Activated CD4-positive, alpha-beta T cell treated with anti-CD3 and anti-CD28 coated beads, Interleukin-10, Interleukin-2, amounts not matched to agents 100 ng/mL and 50 ng/mL, durations not matched to agents 16 hours and 8 hours (primary cell): ENCODE measurements at places on chromosomes 1 and 21.

GRCh38 chr1:153648000-153648643 is 10.4 kb upstream of the SNAPIN start:
- no peak for DNase-seq

GRCh38 chr1:12358499-12358898 is 128.7 kb downstream of the VPS13D start:
- DNase-seq: no peak

DNA sequence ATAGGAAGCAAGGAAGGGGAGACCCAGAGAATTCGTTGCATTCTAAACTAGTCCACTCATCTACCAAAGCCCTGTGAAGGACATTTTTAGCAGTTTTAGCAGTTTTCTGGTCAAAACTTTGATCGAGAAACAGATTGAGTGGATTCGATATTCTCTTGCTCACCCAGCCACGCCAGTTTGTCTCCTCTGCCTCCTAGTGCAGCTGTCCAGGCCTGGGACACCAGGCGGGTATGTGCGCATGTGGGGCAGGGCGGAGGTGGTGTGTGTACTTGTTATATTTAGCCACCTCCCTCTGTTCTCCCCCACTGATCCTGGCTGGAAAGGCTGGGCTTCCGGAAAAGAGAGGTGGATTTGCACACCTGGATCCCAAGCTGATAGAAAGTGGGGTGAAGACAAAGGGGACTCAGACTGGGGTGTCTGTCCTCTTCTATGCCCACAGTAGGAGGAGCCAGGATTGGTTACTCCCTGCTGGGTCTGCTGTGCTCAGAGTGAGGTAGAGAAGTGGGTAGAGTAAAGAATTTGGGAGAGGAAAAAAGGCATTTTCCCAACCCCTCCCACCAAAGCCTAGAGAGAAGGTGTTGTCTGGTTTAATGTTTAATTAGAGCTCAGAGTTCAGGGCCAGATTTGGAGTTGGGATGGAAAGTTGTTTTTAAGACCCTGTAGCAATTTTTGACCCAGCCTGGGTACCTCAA is 3.8 kb downstream of the LMNA start:
- no peak for DNase-seq

DNA sequence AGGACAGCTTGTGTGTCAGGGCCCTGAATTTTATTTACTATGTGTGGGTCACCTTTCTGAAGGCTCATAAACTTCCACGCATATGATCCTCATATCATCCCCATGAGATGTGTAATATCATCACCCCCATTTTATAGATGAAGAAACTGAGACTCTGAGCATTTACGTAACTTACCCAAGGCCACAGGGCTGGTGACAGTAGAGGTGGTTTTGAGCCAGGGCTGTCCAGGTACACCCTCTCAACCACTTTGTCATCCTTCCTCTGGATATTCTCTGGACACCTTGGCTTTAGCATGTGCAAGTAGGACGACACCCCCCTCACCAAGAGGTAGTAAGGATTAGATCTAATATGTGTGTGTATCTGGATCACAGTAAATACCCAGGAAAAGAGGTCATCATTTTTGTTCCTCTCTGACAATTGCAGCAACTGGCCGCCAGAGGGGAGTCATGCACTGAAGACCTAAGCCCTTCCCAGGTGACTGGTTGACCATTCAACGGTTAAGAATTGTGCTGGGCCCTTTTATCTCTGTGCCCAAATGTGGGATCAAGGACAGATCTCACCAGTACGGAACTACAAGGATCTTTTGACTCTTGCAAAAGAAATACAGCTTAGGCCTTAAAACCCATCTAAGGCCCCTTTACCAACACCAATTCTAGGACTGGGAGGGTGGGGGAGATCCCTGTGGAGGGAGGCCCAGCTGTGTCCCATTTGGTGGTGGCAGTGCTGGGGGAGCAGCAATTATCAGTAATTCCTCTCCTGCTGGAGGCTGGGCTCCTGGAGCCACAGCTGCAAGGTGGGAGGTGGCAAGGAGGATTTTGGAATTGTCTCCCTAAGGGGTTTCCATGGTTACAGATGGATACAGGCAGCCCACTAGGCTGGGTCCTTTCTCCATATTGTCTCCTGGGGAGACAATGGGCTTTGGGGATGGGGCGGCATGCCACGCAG is 13.7 kb upstream of the E2F2 start:
- DNase-seq: peak; percentile 75

- no peak for DNase-seq
These were observed 61.4 kb upstream of the DIRAS3 start for GRCh38 chr1:68111519-68112436.

- no peak for DNase-seq
These were observed 29.6 kb upstream of the CPLANE2 start for GRCh38 chr1:16266411-16267118.

- no peak for DNase-seq
These were observed 18.7 kb upstream of the GOLT1A start for GRCh38 chr1:204232526-204232925.

GRCh38 chr1:5770981-5771765 is 221.1 kb downstream of the NPHP4 start:
- no peak for DNase-seq

DNA sequence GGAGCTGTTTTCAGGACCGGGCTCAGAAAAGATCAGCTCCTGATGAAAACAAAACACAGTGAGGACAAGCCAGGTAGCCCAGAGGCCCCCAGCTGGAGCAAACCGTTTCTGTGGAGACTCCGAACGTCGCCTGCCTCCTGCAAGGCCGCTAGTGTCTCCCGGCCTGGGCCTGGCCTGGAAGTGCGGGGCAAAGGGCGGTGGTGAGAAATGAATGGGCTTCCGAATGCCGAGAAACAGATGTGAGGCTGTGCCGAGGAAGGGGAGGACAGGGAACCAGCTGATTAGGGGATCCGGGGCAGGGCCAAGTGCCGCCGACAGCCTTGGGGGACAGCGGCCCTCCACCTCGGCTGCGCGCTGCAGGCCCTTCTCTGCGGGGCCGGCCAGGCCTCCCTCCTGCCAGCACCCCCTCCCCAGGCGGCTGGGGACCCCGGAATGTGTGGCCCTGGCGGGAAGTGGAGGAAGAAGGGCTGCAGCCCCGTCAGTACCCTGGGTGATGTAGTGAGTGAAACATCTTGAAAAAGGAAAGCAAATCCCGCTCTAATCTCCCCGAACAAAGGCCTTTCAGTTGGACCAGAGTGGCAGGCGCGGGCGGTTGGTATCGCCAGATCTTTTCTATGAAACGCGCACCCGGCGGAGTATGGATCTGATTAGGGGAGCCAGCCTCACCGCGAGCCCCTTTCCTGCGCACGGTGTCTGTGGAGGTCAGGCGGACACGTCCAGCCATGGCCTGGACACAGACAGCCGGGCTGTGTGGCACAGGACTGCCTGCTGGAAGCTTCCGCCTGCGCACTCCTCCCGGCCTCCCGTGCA is 52.6 kb downstream of the PRDM16 start:
- DNase-seq: no peak

GRCh38 chr1:32068957-32069588 is 3.7 kb upstream of the TMEM39B start:
- DNase-seq: no peak

- no peak for DNase-seq
These were observed 93.0 kb downstream of the EVI5 start for GRCh38 chr1:92691925-92692324.

DNA sequence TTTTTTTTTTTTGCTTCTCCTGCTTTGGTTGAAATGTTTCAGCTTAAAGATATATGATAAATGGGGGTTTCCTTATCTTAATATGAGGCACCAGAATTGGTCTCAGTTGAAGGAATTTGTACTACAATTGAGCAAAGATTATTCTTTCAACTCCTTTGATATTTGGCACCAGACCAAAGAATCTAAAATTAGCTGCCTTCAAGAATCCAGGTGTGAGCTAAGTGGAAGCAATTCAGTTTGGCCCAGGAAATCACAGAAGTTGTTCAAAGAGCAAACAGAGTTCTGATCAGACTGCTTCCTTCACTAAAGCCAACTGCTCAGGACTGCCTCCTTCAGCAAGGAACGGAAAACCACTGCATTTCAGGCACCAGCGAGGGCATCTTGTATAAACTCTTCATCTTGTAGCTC is 68.3 kb upstream of the BCAR3 start:
- DNase-seq: no peak

DNA sequence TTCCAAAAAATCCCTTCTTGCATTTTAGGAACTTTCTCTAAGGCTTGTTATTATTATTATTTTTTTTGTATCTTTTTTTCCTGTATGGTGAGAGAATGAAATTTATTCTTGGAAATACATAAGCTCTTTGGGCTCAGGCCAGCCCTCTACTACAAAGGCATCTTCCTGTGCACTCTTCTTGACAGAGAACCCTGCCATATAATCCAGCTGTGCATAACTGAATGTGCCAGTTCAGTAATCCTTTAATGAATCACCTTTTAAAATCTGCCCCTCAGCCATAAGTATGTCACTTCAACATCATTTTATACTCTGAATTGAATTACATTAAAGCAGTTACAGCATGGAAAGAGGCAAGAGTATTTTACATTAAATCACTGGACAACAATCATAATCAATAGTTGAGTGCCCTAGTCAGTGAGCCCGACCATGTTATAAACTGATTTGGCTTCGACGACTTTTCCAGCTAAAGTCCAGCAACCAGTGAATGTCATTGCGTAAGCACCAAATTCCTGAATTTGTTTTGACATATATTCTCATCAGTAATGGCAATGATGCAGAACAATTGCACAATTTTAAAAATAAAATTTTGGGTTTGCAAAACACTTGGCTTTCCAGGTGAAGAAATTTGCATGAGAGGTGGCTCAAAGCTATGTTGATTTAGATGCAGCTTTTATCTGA is 59.2 kb upstream of the KCNK2 start:
- DNase-seq: no peak

DNA sequence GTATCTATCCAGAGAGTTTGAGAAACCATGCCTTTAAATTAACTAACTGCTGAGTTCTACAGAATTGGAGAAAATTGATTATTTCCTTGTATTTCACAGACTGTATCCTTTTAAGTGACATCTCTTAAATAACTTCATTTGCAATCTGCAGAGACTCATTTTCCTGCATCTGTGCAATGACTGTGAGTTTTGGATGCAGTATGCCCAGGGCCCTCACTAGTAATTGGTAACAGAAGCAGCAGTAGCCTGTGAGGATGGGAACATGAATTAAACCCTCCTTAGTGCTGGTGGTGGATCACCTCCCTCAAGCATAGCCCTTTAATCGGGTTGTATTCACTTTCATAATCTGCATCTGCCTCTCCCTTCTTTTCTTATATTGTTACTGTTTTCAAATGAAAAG is 21.7 kb upstream of the SH3D21 start:
- DNase-seq: no peak

DNA sequence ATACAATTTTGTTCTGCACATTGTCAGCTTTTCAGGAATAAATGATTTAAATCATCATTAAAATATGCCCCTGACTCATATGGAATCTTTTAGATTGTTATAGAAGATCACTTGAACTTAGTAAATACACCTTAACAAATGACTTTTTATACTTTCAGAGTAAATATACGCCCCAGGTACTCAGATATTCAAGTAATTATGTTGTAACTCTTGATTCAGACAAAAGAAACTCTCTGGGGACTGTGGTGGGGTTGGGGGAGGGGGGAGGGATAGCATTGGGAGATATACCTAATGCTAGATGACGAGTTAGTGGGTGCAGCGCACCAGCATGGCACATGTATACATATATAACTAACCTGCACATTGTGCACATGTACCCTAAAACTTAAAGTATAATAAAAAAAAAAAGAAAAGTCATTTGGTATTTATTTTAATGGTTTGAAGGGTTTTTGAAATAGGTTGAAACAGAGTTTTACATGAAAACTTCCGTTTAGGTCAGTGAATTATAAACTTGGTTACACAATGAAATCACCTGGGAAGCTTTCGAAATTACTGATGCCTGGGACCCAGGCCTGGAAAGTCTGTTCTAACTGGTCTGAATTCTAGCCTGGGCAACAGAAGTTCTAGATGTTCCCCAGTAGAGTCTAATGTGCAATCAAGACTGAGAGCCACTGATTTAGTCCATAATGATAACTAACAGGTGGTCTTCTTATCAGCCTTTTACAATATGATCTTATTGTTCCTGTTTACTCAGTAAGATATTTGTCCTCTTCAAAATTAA is 320.5 kb upstream of the NR5A2 start:
- no peak for DNase-seq

- DNase-seq: no peak
These were observed 615.4 kb downstream of the KIF26B start for GRCh38 chr1:245770156-245770555.

- DNase-seq: no peak
These were observed 106.8 kb downstream of the CRYAA start for GRCh38 chr21:43275421-43276211.

DNA sequence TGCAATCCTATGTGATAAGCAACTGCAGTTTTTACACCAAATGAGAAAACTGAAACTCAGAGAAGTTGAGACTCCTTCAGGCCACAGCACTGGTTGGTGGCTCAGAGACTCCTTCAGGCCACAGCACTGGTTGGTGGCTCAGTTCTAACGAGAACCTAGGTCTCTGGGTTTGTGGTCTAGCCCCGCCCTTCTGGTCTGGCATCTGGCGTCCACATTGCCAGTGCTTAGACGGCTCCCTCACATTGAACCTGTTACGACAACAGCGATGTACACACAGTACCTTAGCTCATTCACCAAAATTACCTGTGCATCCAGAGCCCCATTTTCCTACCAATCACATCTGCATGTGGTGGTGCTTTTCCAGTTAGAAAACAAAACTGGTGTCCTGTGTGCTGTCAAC is 66.1 kb downstream of the NID1 start:
- peak; percentile 89 for DNase-seq

DNA sequence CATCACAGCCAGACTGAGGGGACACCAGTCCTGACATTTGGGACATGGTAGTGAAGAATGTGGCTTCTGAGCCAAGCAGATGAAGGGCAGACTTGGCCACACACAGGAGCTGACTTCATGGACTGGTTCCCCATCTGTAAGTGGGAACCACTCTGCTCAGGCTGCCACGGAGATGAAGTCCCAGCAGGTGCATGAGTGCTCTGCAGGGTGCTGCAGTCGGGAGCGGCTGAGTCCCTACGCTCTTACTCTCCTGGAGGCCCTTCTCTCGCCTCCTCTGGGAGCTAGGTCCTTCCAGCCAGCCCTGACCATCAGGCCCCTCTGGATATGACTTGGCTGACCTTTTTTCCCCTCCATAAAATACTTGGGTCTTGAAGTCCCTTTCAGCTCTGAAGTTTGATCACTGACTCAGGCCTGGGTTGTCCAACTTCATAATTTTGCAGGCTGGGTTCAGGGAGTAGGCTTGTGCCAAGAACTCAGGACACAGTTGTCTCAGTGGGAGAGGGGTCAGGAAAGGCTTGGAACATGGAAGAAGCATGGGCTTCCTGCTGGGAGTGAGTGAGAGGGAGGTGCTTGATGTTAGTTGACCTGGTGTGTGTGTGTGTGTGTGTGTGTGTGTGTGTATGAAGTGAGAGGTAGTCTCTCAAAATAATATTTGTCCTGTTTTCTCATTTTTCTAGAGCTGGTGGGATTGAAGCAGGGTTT is 21.0 kb upstream of the EPS8L3 start:
- no peak for DNase-seq

- DNase-seq: no peak
These were observed 56.5 kb upstream of the SSBP3 start for GRCh38 chr1:54462597-54463258.

- no peak for DNase-seq
These were observed 59.0 kb upstream of the TINAGL1 start for GRCh38 chr1:31517301-31517700.
